Articular chondrocyte of knee joint (primary cell): ENCODE measurements at places on chromosomes 7 and 10. TPM values are rescaled to one million over a fixed set of nuclear protein-coding genes. Genes with fewer than 3 reads are reported as not detected.

ZPBP gene
- total RNA-seq, result not detected in 2 replicates

GRID2IP gene
- under 0.01 and 0.11 TPM in 2 replicates for total RNA-seq

IL2RA gene
- not detected in 2 replicates for total RNA-seq

GPNMB gene
- total RNA-seq, result 190 and 218 TPM in 2 replicates

ABCC2 gene
- total RNA-seq, result 0.97 and 1.6 TPM in 2 replicates
